ENCODE measurements at places on chromosomes 13 and 19. TPM values are rescaled to one million over a fixed set of nuclear protein-coding genes. Genes with fewer than 3 reads are reported as not detected.

Gene LILRA1
- total RNA-seq, result not detected

Gene ZNF682
- total RNA-seq, result 14.4 TPM

Gene CFD
- total RNA-seq, result 10.3 TPM

Gene DCLK1
- total RNA-seq, result 0.03 TPM

Gene IGFL1
- total RNA-seq, result not detected

Gene LIN37
- total RNA-seq, result 22.8 TPM

Gene APLP1
- not detected for total RNA-seq

Gene TNFSF9
- total RNA-seq, result 1.5 TPM

Gene MISP3
- 0.28 TPM for total RNA-seq

Gene SOX1
- not detected for total RNA-seq

Gene CFAP97D2
- total RNA-seq, result 4.5 TPM

Gene CLDND2
- total RNA-seq, result 5.8 TPM

Gene LGI4
- total RNA-seq, result 0.41 TPM

Gene ICAM1
- total RNA-seq, result 5.3 TPM
